ENCODE measurements at places on chromosomes 11 and 22.

GRCh38 chr22:23715806-23716375, 25.1 kb downstream of the RGL4 start:
- no peak for DNase-seq

DNA sequence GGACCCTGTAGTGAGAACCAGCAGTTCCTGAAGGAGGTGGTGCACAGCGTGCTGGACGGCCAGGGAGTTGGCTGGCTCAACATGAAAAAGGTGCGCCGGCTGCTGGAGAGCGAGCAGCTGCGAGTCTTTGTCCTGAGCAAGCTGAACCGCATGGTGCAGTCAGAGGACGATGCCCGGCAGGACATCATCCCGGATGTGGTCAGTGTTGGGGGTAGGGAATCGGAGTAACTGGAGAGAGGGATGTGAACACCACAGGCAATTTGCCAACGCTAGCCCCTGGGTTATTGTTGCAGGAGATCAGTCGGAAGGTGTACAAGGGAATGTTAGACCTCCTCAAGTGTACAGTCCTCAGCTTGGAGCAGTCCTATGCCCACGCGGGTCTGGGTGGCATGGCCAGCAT, 19.9 kb downstream of the MADD start:
- DNase-seq: no peak

GRCh38 chr11:120271672-120272071, 31.7 kb downstream of the POU2F3 start:
- DNase-seq: no peak

GRCh38 chr11:126408901-126409619, 53.6 kb downstream of the ST3GAL4 start:
- no peak for DNase-seq

GRCh38 chr11:33387996-33388395, 130.8 kb downstream of the HIPK3 start:
- DNase-seq: no peak

DNA sequence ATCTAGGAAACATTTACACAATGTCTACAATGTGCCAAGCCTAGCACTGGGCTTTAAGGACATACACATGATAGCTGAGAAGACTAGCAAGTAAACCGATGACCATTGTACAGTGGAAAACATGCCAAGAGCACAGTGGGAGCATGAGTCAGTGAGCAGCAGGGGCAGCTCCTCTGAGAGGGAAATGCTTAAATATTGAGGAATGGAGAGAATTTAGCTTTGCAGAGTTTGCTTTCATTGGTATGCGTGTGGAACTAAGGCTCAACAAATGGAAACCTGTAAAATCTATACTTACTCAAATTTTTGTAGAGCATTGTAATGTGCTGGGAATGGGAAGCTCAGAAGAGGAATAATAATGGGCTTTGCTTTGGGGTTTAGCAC, 282.3 kb downstream of the ST3GAL4 start:
- no peak for DNase-seq

DNA sequence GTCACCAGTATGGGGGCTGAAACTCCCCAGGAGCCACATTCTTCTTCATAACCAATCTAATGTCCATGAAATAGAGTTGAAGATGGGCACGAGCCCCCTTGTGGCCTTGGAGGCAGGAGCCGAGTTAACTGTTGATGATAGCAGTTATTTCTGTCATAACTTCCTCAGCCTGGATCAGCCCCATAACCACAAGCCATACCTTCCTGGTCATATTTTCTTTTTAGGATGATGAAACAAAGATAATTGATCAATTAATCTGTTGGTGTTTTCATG, 65.0 kb upstream of the TTC12 start:
- DNase-seq: no peak

DNA sequence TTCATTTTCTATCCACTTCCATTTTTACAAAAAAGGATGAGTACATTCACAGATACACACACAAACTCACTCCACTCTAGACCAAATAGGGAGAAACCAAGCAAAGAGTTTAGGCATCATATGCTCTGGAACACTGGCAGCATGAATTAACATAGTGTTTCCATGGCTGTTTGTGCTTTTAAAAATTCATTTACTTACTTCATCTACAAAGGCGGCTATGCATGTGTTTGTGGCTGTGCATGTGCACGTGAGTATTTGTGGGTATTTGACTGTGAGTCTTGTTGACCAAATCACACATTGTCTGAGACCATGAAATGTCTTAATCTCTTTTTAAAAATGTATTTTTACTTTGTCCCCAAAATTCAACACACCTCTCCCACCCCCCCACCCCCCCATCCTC, 203.0 kb upstream of the SESN3 start:
- DNase-seq: no peak

DNA sequence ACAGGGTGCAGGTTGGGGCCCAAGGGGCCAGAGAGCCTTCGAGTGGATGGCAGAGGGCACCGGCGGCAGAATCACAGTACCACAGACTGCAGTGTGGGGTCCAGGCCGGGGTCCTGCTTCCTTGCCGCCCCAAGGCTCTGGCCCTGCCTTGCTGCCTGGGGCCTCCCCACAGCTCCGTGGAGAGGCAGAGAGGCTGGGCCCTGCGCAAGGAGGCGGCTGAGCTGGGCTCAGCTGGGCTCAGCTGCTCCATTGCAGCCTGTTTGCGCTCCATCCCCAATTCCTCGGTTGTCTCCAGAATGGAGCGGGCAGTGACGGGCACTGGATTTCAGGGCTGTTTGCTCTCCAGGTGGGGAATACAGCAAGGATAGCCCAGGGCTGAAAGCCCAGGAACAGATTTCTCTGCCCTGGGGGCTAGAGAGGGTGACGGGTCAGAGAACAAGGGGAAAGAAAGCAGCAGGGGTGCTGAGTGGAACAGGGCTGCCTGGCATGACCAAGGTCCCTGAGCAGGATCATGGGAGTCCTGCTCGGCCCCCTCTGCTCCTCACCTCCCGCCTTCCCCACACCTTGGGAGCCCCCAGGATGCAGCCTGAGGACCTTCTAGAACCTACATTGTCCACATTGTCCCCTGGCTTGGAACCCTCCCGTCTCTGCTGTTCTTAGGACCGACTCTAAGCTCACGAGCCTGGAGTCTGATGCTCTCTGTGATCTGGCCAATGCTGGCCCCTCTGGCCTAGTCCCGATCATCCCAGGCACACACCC, 18.9 kb downstream of the MRGPRG start:
- no peak for DNase-seq

DNA sequence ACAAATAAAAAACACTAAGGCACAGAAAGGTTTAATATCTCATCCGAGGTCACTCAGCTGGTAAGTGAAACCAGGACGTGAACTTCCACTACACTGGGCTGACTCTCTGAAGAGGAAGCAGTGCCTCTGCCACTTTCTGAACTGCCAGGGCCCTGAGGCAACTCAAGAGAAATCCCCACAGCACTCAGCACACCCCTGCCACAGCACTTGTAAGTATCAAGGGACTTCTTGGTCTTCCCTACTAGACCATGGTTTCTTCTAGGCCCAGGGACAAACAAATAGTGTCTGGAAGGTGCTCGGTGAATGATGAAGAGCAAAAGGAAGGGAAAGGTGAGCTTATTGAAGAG, 49.7 kb downstream of the RPL27A start:
- no peak for DNase-seq
